CD8-positive, alpha-beta memory T cell (primary cell): ENCODE measurements at places on chromosomes 12 and 14. TPM values are rescaled to one million over a fixed set of nuclear protein-coding genes. Genes with fewer than 3 reads are reported as not detected.

Gene JAG2
- 0.15 TPM for polyA plus RNA-seq

Gene RNASE4
- polyA plus RNA-seq, result 2.3 TPM

Gene OR4K17
- polyA plus RNA-seq, result not detected

Gene SERPINA6
- not detected for polyA plus RNA-seq

Gene CD163
- polyA plus RNA-seq, result not detected

Gene ZFHX2
- not detected for polyA plus RNA-seq

Gene ZDHHC22
- polyA plus RNA-seq, result not detected

Gene CLEC1A
- not detected for polyA plus RNA-seq

Gene HOXC10
- not detected for polyA plus RNA-seq

Gene CLEC4E
- polyA plus RNA-seq, result not detected

Gene NELL2
- 203 TPM for polyA plus RNA-seq

Gene ARHGEF25
- not detected for polyA plus RNA-seq

Gene ANKRD52
- polyA plus RNA-seq, result 16.1 TPM

Gene FBXO33
- polyA plus RNA-seq, result 15.3 TPM

Gene SSPN
- polyA plus RNA-seq, result not detected

Gene GPATCH2L
- 8.3 TPM for polyA plus RNA-seq

Gene RNASE2
- not detected for polyA plus RNA-seq

Gene CLEC4D
- not detected for polyA plus RNA-seq

Gene BEST3
- polyA plus RNA-seq, result not detected

Gene CPNE8
- polyA plus RNA-seq, result 2.1 TPM

Gene FZD10
- not detected for polyA plus RNA-seq

Gene DLK1
- not detected for polyA plus RNA-seq

Gene DDHD1
- polyA plus RNA-seq, result 7.6 TPM

Gene MANSC4
- polyA plus RNA-seq, result not detected

Gene CLEC4C
- polyA plus RNA-seq, result not detected

Gene KRT77
- polyA plus RNA-seq, result not detected
